ENCODE measurements at places on chromosomes 5 and 9. TPM values are rescaled to one million over a fixed set of nuclear protein-coding genes. Genes with fewer than 3 reads are reported as not detected.

DNA sequence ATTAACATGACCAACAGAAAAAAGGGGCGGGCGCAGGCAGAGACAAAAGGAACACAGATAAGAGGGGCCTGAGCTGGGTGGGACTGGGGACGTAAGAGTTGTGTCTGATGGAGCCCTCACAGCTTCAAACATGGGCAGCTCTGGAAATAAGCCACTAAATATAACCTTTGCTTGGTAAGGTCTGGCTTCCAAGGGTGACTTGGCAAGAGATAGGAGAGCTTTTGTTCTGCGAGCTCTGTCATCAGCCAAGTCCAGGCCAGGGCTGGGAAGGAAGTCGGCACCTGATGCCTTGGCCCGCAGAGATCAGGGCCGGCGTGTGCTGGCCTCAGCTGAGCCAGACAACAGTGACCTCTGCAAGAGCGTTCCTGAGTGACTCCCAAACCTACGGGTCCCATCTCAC lies 11.8 kb downstream of the TRUB2 start:
- H3K4me3 ChIP-seq = no peak overlapping the region
- H3K27ac ChIP-seq = no peak overlapping the region
- peaks cover 29% of the 10 kb centered on the region for H3K36me3 ChIP-seq
- H3K4me1 ChIP-seq = no peaks in the 10 kb centered on the region
- DNase-seq = no peak

- H3K4me3 ChIP-seq = no peak overlapping the region
- peaks cover 6% of the 10 kb centered on the region for H3K4me1 ChIP-seq
- no peak overlapping the region for H3K27ac ChIP-seq
- DNase-seq = no peak
Measured at GRCh38 chr9:137685035-137685740, 66.4 kb downstream of the EHMT1 start.

SLC6A19 gene
- not detected for total RNA-seq

CA9 gene
- total RNA-seq = 10.7 TPM

GRCh38 chr5:135120951-135121350 lies 86.9 kb upstream of the PITX1 start:
- no peak overlapping the region for H3K4me3 ChIP-seq
- H3K36me3 ChIP-seq = no peaks in the 10 kb centered on the region
- no peak overlapping the region for H3K27ac ChIP-seq

DNA sequence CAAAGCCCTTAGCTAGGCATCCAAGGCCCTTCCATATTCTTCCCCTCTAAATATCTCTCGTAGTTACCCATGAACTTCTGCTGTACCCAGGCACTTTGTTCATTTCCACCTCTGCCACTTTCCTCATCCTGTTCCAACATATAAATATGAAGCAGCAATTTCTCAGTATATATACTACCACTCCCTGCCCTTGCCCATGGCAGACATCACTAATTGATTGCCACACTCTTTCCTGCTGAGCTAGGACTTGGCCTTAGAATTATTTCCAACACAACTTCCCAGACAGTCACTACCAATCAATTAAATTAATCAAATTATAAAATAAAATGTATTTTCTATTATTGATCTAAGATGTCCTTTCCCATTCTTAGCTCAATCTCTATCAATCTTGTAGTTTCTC lies 8.5 kb downstream of the INSYN2B start:
- no peaks in the 10 kb centered on the region for H3K4me1 ChIP-seq
- H3K27ac ChIP-seq = no peak overlapping the region
- no peaks in the 10 kb centered on the region for H3K27me3 ChIP-seq
- no peak overlapping the region for H3K4me3 ChIP-seq

DNA sequence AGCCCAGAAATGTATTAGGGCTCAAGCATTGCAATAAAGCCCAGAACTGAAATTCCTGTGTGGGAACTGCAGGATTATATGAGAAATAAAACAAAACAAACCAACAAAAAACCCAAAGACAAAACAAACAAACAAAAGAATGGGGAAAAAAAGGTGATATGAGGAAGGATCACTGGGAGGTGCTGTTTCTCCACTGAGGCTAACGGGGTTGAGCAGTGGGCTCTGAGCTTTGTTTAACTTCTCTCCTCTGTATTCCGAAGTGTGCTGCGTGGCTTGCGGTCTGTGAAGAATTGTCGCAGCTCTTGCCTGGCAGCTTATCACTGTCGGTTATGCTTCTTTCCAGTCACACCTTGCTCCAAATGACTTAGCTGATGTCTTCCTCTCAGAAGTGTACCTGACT lies 106.3 kb downstream of the TENT4A start:
- no peaks in the 10 kb centered on the region for H3K27me3 ChIP-seq
- no peak overlapping the region for H3K4me3 ChIP-seq
- no peaks in the 10 kb centered on the region for H3K36me3 ChIP-seq
- DNase-seq = no peak
- H3K27ac ChIP-seq = no peak overlapping the region

BASP1 gene
- total RNA-seq = 48.8 TPM

GRCh38 chr9:76405868-76406267 lies 11.6 kb upstream of the RFK start:
- H3K27me3 ChIP-seq = no peaks in the 10 kb centered on the region
- H3K27ac ChIP-seq = no peak overlapping the region
- H3K4me3 ChIP-seq = no peak overlapping the region
- no peak for DNase-seq

GRCh38 chr5:176536132-176536901 lies 885 bp downstream of the RNF44 start:
- peak overlapping the region; percentile 91 for H3K27ac ChIP-seq
- H3K27me3 ChIP-seq = no peaks in the 10 kb centered on the region
- peak overlapping the region; percentile 81 for H3K4me3 ChIP-seq
- H3K4me1 ChIP-seq = peaks cover 32% of the 10 kb centered on the region

PCA3 gene
- total RNA-seq = not detected

DNA sequence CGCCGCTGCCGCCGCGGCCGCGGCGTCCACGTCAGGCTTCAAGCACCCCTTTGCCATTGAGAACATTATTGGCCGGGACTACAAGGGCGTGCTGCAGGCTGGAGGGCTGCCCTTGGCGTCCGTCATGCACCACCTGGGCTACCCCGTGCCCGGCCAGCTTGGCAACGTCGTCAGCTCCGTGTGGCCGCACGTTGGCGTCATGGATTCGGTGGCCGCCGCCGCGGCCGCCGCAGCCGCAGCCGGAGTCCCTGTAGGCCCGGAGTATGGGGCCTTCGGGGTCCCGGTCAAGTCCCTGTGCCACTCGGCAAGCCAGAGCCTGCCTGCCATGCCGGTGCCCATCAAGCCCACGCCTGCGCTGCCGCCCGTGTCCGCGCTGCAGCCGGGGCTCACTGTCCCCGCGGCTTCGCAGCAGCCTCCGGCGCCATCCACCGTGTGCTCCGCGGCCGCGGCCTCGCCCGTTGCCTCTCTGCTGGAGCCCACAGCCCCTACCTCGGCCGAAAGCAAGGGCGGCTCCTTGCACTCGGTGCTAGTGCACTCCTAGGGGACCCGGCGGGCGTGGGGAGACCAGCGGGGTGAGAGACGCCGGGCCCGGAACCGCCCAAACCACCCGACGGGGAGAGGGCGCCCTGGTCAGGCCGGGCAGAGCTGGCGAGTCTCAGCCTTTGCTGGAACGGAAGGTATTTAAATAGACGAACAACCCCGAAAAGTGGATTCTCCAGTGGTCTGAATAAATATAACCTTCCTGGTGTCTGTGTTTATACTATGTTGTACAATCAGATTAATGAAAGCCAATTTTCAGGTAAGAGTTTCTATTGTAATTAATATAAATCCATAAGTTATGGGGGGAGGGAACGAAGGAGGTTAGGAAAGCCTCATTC lies 1.2 kb downstream of the FOXB2 start:
- H3K27me3 ChIP-seq = peaks cover 73% of the 10 kb centered on the region
- peaks cover 10% of the 10 kb centered on the region for H3K4me1 ChIP-seq
- no peak for DNase-seq
- no peak overlapping the region for H3K27ac ChIP-seq
- no peaks in the 10 kb centered on the region for H3K36me3 ChIP-seq

GRCh38 chr9:100626949-100627348 lies 49.1 kb downstream of the CAVIN4 start:
- H3K4me1 ChIP-seq = no peaks in the 10 kb centered on the region
- no peaks in the 10 kb centered on the region for H3K27me3 ChIP-seq
- H3K27ac ChIP-seq = no peak overlapping the region
- H3K4me3 ChIP-seq = no peak overlapping the region

CARTPT gene
- not detected for total RNA-seq

DNA sequence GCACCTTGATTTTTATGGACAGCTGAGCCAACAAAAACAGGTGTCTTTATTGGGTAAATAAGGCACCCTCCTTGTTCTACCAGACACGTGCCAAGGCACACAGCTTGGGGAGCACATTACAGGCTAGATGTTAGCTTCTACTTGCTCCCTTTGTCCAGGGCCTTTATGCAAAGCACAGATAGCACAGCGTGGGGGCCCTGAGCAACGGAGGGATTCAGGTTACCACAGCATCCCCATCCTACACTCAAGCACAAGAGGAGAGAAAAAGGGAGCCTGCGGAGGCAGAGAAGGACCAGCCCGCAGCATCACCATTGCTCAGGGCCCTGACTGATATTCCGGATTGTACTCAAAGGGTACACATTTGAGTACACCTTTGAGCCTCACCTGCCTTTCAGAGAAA lies 181.7 kb upstream of the KIF2A start:
- no peak overlapping the region for H3K4me3 ChIP-seq
- H3K27me3 ChIP-seq = no peaks in the 10 kb centered on the region
- H3K4me1 ChIP-seq = no peaks in the 10 kb centered on the region

- no peaks in the 10 kb centered on the region for H3K36me3 ChIP-seq
- no peaks in the 10 kb centered on the region for H3K4me1 ChIP-seq
Measured at GRCh38 chr5:124477062-124477461, 269.4 kb downstream of the ZNF608 start.

CNOT6 gene
- total RNA-seq = 19.5 TPM

GRCh38 chr5:60402161-60402785 lies 297.7 kb downstream of the DEPDC1B start:
- DNase-seq = no peak
- no peak overlapping the region for H3K4me3 ChIP-seq
- no peaks in the 10 kb centered on the region for H3K27me3 ChIP-seq
- no peak overlapping the region for H3K27ac ChIP-seq

LRRC26 gene
- not detected for total RNA-seq

DNA sequence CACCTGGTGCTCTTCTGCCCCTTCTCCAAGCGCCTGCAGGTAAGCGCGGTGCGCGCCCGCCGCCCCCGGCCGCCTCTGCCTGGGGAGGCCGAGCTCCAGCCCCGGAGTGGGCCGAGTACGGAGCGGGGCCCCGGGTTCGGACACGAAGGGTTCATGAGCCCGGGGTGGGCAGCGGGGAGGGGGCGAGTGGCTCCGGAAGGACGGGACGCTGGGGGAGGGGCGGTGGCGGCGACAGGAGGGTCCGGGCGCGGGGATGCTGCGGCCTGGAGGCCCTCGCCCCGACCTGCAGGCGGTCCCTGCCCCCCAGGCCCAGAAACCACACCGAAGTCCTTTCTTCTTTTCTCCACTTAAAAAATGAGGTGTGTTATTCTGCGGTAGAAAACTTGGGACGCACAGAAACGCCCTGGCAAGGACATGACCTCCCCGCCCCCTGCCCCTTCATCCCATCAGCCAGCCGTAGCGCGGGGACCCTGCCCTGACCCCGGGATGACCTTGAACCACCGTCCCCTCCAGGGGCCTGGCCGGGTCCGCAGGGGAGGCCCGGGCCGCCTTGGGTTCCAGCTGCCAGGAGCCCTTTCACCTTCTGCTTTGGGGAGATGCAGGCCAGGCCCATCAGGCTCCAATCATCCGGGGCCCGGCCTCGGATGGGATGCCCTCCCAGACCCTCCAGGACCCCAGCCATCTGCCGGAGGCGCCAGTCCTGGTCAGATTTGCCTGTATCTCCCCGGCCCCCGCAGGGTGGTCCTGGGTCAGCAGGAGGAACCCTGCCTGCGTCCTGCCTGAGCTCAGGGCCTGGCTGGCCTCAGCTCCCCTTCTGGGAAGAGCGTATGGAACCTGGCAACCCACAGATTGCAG lies 545 bp downstream of the DIPK1B start:
- H3K27ac ChIP-seq = no peak overlapping the region
- H3K27me3 ChIP-seq = no peaks in the 10 kb centered on the region
- no peaks in the 10 kb centered on the region for H3K36me3 ChIP-seq
- peaks cover 8% of the 10 kb centered on the region for H3K4me1 ChIP-seq
- peak overlapping the region; percentile 47 for H3K4me3 ChIP-seq

Measured in thoracic aorta (tissue), 2 donors.